ENCODE measurements at places on chromosomes 6 and 20.

DNA sequence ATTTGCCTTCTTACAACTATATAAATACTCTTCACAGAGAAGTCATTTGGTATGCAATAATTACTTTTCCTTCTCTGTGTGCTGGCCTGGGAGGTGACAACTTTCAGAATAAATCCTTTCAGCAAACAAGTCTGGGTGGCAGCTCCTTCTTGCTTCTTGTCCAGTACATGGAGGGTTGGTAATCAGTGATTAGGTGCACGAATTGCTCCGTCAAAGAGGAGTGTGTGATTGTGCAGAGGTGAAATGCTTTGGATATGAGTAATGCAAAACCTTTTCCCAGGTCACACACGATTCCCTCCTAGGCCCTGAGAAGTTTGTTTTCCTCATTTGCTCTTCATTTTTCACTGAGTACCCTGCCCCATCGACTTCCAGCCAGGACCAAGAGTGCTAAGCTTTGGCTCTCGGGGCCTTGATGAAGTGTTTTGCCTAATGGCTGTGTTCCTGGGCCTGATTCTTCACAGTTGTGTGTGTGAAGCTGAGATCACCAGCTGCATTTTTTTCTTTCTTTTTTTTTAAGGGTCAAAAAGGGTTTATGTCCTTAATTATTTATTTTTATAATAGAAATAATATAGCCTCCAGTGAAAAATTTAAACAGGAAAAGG, 216.5 kb downstream of the ZMYND8 start:
- no peak for DNase-seq

- DNase-seq, result no peak
These were observed 309.4 kb upstream of the SOX4 start for GRCh38 chr6:21284166-21284565.

- no peak for DNase-seq
These were observed 135.0 kb downstream of the EPM2A start for GRCh38 chr6:145600299-145600698.

- DNase-seq, result peak; percentile 80
These were observed 61.2 kb downstream of the IGF2R start for GRCh38 chr6:160030103-160030502.

DNA sequence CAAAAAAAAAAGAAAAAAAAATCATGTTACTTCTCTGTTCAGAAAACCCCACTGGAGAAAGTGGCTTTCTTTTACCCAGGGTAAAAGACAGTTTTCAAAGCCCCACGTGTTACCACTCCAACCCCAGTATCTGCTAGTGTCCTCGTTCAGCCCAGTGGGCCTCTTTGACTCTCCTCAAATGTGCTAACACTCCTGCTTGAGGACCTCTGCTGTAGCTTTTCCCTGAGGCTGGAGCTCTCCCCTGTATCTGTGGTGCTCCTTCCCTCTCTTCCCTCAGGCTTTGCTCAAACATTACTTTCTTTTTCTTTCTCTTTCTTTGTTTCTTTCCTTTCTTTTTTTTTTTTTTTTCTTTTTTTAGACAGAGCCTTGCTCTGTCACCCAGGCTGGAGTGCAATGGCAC, 15.3 kb downstream of the SEC23B start:
- no peak for DNase-seq

All from GM04503 (cell line).